ENCODE measurements at places on chromosomes 3 and 15.

- no peak for DNase-seq
Measured at GRCh38 chr3:184237807-184238206, 8.4 kb downstream of the VWA5B2 start.

DNA sequence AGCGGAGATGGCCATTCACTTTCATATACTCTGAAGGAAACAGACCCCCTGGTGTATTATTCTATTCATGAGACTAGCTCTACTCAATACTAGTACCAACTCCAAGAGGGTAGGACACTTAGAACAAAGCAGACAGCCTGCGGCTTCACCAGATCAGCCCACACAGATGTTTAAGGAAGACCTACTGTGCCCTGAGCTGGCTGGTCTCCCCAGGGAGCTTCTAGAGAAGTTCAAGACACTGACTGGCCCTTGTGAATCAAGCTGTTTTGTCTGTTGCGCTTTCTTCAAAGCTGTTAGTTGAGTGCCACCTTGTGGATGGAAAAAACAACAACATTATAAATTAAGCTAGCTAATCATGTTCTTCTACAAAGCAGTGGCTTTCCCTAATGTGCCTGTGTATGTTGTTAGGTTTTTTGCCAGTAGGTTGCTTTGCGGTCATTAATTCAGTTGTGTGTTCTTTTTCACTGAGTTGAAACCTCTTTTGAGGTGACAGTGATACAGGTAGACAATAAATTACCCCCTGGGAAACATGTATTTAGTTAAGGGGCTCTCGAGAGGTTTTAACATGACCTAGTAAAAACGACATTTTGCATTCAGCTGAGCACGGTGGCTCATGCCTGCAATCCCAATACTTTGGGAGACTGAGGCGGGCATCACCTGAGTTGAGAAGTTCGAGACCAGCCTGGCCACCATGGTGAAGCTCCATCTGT is 64.2 kb upstream of the MYZAP start:
- peak; percentile 65 for DNase-seq

DNA sequence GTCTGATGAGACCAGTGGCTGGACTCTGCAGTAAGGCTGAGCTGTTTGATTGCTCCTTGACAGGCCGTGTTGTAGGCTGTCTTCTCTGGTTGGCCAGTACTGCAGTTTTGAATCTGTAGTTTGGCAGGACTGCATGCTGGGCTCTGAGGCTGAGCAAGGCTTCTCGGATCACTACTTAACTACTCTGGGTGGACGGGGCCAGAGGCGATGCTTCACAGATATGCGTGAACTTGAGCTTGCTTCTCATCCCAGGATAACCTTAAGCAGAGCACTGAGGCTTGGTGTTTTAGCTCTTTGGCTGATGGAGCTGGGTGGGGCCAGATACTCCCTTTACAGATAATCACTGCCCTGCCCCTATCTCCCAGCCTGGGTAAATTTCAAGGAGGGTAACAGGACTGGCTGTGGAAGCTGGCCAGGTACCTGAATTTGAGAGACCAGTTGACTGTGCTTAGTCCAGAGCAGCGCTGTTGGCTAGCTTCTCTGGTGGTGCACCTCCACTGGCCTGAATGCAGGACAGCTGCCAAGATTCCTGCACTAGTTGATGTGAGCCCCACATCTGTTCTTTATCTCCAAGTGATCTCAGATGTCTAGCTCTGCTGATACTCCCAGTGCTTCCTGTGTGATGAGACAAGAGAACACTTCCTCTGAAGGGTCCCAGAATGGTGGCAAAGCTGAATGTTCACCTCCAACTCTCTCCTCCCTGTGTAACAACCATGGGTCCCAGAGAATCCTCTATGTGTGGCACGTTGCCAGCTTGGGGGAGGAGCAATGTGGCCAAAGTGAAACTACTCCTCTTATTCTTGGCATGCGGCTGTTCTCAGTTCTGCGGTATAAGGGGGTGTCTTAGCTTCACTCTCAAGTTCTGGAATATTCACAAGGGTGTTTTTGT is 37.9 kb downstream of the RPL39L start:
- no peak for DNase-seq

DNA sequence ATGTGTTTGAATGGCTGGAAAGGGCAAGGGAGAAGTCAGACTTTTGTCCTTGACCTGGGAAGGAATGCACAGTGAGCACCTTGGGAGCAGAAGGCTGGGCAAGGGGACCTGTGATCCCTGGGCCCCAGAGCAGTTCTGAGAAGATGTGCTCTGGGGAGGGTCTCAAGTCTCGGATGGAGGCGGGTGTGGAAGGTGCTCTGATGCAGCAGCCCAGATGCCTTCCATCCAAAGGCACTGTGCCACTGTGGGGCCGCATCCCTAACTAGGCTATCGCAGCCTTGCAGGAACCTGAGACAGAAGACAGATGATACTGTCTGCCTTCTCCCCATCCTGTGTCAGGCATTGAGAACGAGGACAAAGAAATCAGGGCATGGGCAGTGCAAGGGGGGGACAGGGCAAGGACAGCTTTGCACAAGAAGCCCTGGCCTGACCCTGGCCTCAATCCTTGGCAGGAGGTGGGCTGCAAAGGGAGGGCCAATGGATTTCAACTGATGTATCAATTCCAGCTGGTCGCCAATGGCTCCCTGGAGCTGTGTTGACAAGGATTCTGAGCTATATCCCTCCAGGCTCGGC is 14.6 kb upstream of the PRKCD start:
- no peak for DNase-seq

DNA sequence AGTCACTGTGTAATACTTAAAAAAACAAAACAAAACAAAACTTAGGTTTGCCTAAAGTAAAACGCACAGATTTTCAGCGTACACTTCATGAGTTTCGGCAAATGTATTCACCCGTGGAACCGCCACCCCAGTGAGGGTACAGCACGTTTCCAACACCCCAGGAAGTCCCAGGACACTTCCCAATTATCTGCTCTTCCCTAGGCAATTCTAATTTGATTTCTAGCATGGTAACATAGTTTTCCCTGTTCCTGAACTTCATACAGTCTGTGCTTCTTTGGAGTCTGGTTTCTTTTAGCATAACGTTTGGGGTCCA is 497 bp upstream of the CLASP2 start:
- no peak for DNase-seq
